ENCODE measurements at places on chromosomes 13 and 19.

- DNase-seq = no peak
Observed at GRCh38 chr19:52963247-52963618, 552 bp upstream of the ZNF816 start.

- DNase-seq = no peak
Observed at GRCh38 chr13:91520952-91521351, 122.5 kb downstream of the GPC5 start.

GRCh38 chr13:105936816-105937215 is 598.6 kb downstream of the EFNB2 start:
- DNase-seq = no peak

- DNase-seq = no peak
Observed at GRCh38 chr13:23778002-23778652, 111.1 kb downstream of the MIPEP start.

DNA sequence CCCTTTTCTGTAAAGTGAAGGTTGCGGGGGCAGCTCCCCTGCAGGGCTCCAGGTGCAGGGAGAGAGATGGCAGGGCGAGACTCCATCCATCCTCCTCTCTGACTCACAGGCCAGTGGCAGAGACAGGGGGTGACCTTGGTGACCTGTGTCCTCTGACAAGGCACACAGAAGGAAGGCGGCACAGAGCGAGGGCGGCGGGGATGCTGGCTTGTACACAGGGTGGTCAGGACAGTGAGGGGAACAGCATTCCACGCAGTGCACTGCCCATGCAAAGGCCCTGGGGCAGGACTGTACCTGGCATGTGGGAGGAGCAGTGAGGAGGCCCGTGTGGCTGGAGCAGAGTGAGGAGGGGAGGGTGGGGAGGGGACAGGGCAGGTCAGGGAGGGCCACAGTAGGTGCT is 7.7 kb downstream of the NDUFA11 start:
- no peak for DNase-seq

DNA sequence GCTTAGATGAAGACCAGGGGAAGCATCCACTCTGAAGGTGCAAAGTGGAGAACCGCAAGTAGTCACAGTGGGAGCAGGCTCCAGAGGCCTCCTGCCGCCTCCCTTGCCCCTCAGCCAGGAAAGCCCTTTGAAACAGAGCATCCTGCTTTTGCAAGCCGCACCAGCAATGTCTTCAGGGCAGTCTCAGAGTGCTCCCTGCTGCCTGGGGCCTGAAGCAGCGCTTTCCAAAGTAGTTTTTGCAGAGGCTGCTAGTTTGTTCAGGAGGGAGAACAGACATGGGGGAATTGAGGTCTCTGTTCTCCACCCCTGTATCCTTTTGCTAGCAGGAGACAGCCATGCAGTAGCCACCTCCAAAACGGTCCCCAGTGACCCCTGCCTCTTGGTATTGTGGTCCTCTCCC is 15.8 kb upstream of the POP4 start:
- DNase-seq = no peak

DNA sequence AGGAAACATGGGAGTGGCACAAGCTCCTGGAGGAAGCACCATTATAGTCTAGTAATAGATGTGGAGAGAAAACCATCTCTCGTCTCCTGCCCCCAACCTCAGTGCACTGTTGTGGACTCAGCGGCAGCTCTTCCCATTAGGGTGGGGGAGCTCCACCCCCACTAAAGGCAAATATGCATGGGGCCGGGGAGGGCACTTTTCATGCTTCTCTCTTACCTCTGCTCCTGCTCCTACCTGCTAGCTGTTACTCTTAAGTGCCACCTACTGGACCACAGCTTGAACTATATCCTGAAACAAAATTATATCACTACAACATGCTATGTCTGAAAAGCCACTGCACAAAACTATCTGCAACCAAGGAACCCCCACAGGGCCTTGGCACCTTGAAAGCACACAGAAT is 112.6 kb upstream of the DACH1 start:
- no peak for DNase-seq

GRCh38 chr13:73622381-73622780 is 511.8 kb downstream of the KLF12 start:
- no peak for DNase-seq

GRCh38 chr13:64130600-64130999 is 2715.0 kb upstream of the PCDH20 start:
- DNase-seq = no peak

DNA sequence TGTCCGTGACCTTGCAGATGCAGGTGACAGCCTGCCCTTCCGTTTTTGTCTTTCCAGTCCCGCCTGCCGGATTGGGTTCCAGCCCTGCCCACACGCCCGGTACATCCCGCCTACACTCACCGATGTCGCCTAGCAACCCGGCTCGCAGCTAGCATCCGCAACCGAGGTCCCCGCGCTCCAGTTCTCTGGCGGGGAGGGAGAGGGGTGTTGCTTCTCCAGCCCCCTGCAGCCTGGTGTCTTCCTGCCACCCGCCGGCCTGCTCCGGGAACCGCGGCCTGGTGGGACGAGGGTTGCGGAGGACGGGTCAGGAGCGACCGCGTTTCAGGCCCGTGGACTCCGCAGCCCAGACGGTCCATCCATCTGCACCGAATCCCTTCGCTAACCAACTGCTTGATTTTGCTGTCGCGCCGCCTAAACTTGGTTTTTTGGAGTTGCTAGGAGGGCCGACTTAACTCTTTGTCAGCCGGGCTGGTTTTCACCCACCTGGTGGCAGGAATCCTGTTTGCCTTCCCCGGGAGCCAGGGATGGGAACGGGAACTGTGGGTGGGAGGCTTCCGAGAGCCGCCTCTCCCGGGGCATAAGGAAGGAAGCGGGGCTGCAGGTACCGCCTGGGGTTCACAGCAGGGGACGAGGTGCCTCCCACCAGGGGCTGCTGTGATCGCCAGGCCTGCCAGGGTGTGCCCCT is 15.4 kb upstream of the MATK start:
- DNase-seq = no peak

DNA sequence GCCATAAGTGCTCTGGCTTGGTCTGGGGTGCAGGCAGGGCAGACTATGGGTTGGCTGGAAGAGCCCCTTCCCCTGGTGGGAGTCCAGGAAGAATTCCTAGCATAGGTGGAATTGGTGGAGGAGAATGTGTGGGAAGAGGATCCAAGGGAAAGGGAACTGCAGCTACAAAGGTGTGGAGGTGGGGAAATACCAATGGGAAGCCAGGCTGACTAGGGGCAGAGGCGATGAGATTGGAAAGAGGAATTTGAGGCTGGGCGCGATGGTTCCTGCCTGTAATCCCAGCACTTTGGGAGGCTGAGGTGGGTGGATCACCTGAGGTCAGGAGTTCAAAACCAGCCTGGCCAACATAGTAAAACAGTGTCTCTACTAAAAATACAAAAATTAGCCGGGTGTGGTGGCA is 4.8 kb upstream of the SDHAF1 start:
- no peak for DNase-seq

DNA sequence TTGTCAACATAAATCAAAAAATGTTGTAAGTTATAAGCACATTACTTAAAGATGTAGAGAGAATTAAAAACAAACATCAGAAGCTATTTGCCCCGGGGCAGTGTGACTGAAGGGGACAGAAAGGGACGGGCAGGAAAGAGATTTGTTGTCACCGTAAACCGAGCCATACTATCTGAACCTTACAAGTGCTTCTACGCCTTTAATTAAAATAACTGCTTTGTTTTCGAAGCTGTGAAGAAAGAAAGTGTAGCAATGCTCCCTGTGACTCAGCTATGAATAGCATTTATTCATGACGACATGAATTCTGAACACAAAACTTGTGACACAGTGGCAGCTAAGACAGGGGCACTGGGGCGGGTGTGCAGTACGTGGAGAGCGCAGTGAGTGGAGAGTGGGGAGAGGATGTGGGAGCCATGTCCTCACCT is 30.0 kb downstream of the ZNF787 start:
- DNase-seq = no peak

DNA sequence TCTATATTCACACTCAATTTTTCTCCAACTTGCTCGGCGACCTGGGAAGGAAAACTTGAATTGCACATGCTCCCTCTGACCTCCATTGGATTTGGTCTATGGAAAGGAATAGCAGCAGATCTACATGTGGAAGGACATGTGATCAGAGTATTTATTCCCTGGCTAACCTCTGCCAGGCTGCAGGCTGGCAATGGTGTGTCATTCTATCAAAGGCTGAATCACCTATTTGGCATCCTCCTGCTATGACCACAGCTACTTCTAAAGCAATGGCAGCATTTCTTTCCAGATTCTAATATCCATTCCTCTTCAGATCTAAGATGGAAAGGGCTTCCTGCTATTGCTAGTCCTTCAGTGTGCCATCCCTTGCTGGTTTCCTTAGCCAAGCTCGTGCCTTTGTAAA is 144.3 kb upstream of the FREM2 start:
- no peak for DNase-seq

All from AG09319 (cell line).